ENCODE measurements at places on chromosomes 4 and X. TPM values are rescaled to one million over a fixed set of nuclear protein-coding genes. Genes with fewer than 3 reads are reported as not detected.

Gene RBPJ
- 76.4 TPM for total RNA-seq

Gene MAGEC3
- not detected for total RNA-seq

Gene HELT
- not detected for total RNA-seq

Gene CLCN4
- 9.0 TPM for total RNA-seq

Gene PRKG2
- total RNA-seq, result 0.77 TPM

DNA sequence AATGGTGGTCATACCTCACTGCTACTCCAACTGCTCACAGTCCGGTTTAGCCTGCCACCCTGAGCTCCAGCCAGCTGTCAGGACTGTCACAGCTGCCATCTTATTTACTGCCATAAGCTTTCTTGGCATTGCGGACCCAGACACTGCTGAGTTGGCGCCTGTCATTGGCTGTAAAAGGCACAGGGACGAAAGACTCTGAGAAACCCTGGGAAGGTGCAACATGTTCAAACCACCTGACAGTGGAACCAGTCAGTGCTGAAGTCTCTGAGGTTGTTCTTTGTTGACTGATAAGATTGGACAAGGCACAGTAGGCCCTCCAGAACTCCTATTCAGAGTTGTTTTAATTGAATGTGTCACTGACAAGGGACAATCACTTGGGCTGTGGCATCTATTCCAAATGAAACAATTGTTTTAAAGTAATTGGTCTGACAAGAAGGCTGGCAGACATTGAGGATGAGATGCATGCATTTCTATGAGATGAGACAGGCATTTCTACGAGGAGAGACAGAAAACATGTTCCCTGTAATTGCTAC, 927.8 kb downstream of the STPG2 start:
- no peaks in the 10 kb centered on the region for H3K27me3 ChIP-seq
- H3K27ac ChIP-seq, result no peak overlapping the region
- H3K4me1 ChIP-seq, result no peaks in the 10 kb centered on the region

DNA sequence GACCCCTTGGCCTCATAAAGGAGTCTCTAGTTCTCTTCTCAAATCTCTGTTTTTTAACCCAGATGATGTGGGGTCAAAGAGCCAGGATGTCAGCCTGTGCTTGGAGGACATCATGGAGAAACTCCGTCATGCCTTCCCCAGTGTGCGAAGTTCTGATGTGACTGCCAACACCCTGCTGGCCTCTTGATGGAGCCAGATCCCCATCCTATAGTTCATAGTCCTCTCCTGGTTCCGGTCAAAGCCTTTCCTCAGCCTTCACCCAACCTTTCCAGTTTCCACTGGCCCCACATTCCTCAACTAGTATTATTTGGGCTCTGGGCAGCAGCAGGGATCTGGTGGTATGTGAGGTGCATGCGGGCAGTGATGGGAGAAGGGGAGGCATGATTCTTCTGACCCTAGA, 30.7 kb downstream of the TAF7L start:
- no peaks in the 10 kb centered on the region for H3K27me3 ChIP-seq
- no peaks in the 10 kb centered on the region for H3K36me3 ChIP-seq
- H3K4me3 ChIP-seq, result no peak overlapping the region
- no peaks in the 10 kb centered on the region for H3K4me1 ChIP-seq
- H3K27ac ChIP-seq, result no peak overlapping the region

- peaks cover 54% of the 10 kb centered on the region for H3K4me1 ChIP-seq
- no peak overlapping the region for H3K4me3 ChIP-seq
- no peak for DNase-seq
- H3K36me3 ChIP-seq, result no peaks in the 10 kb centered on the region
Measured at GRCh38 chrX:39896951-39897740, 200.6 kb downstream of the BCOR start.

- H3K27me3 ChIP-seq, result no peaks in the 10 kb centered on the region
- no peak for DNase-seq
- no peak overlapping the region for H3K4me3 ChIP-seq
- H3K4me1 ChIP-seq, result no peaks in the 10 kb centered on the region
Measured at GRCh38 chr4:170591076-170591475, 501.3 kb upstream of the AADAT start.

DNA sequence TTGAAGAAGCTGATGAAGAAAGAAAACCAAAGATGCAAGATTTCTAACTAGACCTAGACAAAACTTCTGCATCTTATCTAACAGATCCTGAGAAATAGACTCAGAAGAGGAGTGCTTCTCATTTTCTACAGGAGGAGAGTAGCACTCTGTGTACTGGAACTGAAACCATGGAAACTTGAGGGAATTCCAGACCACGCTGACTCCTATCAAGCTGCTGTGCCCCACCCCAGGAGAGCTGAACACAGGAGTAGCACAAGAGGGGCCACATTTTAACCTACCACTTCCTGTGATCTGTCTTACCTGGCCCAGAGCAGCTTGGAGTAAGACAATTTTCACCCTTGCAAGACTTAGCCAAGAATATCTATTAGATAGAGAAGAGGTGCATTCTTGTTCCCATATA, 248.9 kb downstream of the SCFD2 start:
- DNase-seq, result no peak
- no peak overlapping the region for H3K27ac ChIP-seq
- no peaks in the 10 kb centered on the region for H3K27me3 ChIP-seq
- H3K36me3 ChIP-seq, result no peaks in the 10 kb centered on the region

DNA sequence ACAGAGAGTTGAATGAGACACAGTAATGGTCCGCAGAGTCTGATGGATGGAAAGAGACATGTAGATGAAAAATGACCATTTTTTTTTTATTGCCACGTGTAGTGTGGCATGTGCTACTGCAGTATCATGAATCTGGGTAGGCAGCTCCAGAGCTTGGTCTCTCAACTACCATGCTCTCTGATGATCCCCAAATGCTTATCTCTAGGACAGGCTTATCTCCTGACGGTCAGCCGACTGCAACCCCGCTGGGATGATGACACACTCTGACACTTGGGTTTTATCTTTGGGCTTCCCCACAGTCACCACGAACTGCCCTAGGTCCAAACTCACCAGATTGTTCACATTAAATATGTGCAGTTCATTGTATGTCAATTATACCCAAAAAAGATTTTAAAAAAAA, 239.7 kb downstream of the QDPR start:
- no peak overlapping the region for H3K27ac ChIP-seq
- peaks cover 10% of the 10 kb centered on the region for H3K27me3 ChIP-seq
- no peaks in the 10 kb centered on the region for H3K4me1 ChIP-seq
- no peak for DNase-seq

GRCh38 chr4:143728166-143728565, 27.7 kb upstream of the FREM3 start:
- H3K4me1 ChIP-seq, result no peaks in the 10 kb centered on the region
- peaks cover 8% of the 10 kb centered on the region for H3K27me3 ChIP-seq
- H3K27ac ChIP-seq, result no peak overlapping the region

- no peaks in the 10 kb centered on the region for H3K27me3 ChIP-seq
- H3K27ac ChIP-seq, result no peak overlapping the region
- H3K36me3 ChIP-seq, result no peaks in the 10 kb centered on the region
- peaks cover 3% of the 10 kb centered on the region for H3K4me1 ChIP-seq
Measured at GRCh38 chr4:129970801-129971200, 874.8 kb downstream of the C4orf33 start.

DNA sequence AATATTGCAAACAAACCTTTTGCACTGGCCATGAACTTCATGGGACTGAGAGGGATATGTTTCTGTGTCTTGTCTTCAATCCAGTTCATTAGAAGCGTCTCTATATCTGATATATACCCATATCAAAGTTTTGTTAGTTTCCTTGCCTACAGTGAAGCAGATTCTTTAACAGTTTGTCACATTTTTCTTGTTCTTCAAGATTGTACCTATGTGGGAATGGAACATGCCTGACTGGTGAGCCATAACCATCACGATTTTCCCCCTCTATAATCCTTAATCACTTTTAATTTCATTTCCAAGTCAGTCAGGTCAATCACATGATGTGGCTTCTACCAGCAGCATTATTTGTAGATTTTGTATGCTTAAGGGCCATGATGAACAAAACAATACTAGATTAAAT, 197.1 kb upstream of the PDE5A start:
- no peaks in the 10 kb centered on the region for H3K27me3 ChIP-seq
- no peak overlapping the region for H3K4me3 ChIP-seq
- no peak overlapping the region for H3K27ac ChIP-seq

DNA sequence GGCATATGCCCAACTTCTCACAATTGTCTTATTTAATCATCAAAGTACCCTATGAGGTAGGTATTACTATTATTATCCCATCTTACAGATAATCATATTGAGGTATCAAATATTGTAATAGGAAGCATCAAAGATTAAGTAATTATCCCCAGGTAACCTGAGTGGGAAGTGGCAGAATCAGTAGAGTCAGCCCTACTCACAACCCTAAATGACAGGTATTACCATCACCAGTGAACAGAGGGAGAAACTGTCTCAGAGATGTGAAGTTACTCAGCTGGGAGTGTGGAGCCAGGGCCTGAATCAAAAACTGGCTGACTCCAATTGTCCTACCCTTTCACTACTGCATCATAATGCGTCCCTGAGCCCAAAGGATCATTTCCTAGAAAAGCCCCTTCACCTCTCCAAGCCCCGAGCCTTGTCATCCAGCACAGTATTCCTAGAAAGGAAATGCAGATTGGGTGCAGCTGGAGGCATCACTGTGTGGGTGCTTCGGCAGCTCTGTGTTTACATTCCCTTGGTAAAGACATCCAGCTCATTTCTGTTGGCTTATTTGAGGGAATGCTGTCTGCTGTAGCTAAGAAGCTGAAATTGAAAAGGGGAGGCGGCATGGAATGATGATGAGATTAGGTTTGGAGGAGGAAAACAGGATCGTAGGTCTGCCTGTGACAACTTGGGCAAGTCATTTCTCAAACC, 72.8 kb downstream of the DHX15 start:
- no peaks in the 10 kb centered on the region for H3K4me1 ChIP-seq
- DNase-seq, result no peak
- no peak overlapping the region for H3K27ac ChIP-seq

DNA sequence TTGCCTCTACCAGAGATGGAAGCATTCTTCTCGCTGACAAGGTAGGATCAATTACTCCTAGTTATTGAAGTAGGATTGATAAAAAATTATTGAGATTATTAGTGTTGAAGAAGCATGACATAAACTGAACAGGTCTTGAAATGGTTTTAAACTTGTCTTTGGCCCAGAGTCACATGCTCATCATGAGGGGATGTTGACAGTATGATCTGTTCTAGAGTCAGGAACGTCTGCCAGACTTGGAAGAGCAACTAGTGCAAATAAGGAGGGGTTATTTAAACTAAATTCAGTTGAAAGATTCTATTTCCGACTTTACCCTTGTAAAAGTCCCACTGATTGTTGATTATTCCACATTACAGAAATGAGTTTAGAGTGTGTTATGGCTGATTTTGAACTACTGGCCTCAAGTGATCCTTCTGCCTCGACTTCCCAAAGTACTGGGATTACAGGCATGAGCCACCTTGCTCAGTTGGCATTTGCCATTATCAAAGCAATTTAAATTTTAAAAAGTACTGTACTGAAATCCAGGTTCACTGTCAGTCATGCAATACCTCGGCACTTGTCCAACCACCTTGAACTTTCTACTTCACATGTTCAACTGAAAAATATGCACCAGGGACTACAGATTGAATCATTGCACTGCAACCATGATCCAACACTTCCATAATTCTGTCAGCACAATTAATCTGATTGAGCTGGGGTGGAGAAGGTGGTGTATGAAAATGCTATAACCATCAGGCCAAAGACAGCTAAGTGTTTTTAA, 19.7 kb downstream of the FABP2 start:
- H3K4me3 ChIP-seq, result peak overlapping the region; percentile 99
- peaks cover 29% of the 10 kb centered on the region for H3K4me1 ChIP-seq
- no peaks in the 10 kb centered on the region for H3K27me3 ChIP-seq
- no peak overlapping the region for H3K27ac ChIP-seq
- DNase-seq, result no peak

- peaks cover 9% of the 10 kb centered on the region for H3K27me3 ChIP-seq
- peak overlapping the region; percentile 88 for H3K4me3 ChIP-seq
- peak; percentile 12 for DNase-seq
- peaks cover 29% of the 10 kb centered on the region for H3K4me1 ChIP-seq
Measured at GRCh38 chr4:37825968-37826294, 555 bp upstream of the PGM2 start.

GRCh38 chr4:16667464-16667863, 231.0 kb downstream of the LDB2 start:
- DNase-seq, result no peak
- H3K36me3 ChIP-seq, result no peaks in the 10 kb centered on the region
- H3K4me3 ChIP-seq, result no peak overlapping the region
- H3K27me3 ChIP-seq, result no peaks in the 10 kb centered on the region
- no peaks in the 10 kb centered on the region for H3K4me1 ChIP-seq

GRCh38 chr4:7777871-7778509, 161.7 kb downstream of the AFAP1 start:
- H3K27ac ChIP-seq, result no peak overlapping the region
- peaks cover 57% of the 10 kb centered on the region for H3K4me1 ChIP-seq
- H3K4me3 ChIP-seq, result no peak overlapping the region
- H3K27me3 ChIP-seq, result no peaks in the 10 kb centered on the region

DNA sequence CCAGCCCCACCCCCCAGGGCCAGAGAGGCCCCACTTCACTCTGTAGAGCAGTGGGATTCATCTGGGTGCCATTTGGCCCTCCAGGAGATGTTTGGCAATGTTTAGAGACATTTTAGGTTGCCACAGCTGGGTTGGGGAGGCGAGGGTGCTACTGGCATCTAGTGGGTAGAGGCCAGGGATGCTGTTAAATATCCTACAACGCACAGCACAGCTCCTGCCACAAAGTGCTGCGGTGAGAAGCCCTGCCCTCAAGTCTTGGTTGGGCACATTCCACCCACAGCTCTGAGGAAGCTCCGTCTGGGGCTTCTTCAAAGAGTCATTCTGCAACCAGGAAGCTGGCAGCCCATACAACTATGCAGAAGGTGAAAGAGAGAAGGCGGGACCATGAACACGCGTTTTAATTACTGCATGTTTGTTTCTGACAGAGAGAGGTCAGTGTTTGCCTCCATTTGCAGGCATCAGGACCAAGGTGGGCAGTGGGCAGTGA, 48.1 kb upstream of the FAM9C start:
- peaks cover 11% of the 10 kb centered on the region for H3K4me1 ChIP-seq
- DNase-seq, result no peak
- peak overlapping the region; percentile 64 for H3K27ac ChIP-seq
